Stimulated activated CD4-positive, alpha-beta T cell treated with anti-CD3 and anti-CD28 coated beads, Interleukin-2, amount 100 ng/mL, for 4 hours (primary cell): ENCODE measurements at places on chromosomes 1 and 21.
A peak's percentile ranks its signal among the peaks of the same experiment; 100 is the strongest.

DNA sequence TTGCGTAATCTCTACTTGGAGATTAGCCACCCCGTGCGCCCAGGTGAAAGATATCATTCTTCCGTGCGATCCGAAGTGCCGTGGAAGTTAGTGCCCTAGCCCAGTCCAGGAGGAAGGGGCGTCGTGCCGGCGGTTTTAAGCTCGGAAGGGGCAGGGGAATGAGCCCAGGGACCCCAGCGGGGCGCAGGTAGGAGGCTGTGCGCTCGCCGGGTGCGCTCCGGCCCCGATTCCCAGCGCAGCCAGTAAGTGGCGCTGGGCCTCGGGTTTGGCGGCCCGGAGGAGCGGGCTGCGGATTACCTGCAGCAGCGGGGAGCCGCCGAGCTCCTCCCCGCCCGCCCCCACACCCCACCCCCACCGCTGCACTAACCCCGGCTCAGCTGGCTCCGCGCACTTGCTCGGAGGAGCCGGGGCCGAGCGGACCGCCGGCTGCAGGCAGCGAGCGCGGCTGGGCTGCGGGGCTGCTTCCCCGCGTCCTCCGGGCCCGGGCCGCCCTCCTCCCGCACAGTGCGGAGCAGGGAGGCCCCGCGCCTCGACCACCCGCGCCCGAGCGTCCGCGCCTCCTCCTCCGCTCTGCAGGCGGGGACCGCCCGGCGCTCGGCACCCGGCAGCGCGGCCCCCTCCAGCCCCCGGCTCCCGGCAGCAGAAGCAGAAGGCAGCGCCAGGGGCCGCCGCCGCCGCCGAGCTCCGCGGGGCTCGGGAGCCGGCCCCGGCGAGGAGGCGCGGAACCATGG lies at the start of gene RYR2:
Gene RYR2 (plus strand): TSS at position 390 of the 731 bp plus-strand sequence. CDS start 338 bp downstream, at position 728.
- DNase-seq: no peak

GRCh38 chr1:156658945-156659574 lies 17.1 kb downstream of the BCAN start:
- DNase-seq: no peak

DNA sequence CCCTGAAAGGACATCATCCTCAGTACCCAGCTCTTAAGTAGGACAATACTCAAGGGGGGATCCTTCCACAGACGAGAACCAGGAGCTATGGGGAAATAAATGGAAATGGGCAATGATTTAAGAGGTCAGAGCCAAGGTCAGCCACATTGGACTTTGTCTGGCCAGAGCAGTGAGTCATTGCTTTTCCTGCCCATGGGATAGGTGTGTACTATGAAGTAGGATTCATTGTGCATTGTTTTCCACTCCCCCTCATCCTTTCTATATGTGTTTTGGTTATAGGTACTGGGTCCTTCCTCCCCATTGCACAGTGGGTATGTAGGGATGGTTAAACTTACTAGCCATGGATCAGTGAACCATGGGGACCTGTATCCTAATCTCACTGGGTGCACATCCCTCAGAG lies 328.9 kb upstream of the USP25 start:
- no peak for DNase-seq

DNA sequence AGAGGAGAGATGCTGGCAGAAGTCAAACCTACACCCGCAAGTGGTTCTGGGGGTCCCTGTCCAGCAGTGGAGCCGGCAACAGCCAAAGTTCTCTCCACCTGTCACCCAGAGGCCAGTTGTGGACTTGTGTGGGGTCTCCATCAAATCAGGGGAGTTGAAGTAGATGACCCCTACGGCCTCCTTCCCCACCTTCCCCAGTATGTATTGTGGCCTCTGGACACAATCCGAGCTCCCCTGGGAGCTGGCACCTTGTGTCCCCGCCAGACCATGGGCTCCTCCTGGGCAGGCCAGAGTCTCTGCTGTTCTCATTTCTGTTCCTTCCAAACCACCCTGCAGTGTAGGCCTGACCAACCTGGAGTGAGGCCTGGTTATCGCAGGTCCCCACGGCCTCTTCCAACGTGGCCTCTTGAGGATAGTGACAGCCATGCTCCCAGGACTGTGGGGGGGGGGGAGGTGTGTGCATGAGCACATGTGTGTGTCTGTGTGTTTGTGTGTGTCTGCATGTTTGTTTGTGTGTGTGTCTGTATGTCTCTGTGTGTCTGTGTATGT lies 246.4 kb downstream of the MATN1 start:
- no peak for DNase-seq

DNA sequence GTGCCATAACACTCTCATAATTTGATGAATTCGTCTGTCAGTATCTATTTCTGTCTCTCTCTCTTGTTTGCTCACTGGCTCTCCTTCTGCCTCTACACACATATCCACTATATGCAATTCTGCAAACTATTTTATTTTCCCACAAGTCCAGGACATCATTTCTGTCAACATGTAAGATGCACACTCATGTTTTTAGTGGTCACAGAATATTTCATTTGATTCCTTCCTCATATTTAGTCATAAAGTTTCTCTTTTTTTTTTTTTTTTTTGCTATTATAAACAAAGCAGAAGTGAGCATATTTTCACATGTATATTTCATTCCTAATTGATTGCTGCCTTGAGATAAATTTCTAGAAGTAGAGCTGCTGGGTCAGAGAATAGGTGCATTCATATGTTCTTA lies 165.3 kb downstream of the PGBD5 start:
- DNase-seq: no peak

DNA sequence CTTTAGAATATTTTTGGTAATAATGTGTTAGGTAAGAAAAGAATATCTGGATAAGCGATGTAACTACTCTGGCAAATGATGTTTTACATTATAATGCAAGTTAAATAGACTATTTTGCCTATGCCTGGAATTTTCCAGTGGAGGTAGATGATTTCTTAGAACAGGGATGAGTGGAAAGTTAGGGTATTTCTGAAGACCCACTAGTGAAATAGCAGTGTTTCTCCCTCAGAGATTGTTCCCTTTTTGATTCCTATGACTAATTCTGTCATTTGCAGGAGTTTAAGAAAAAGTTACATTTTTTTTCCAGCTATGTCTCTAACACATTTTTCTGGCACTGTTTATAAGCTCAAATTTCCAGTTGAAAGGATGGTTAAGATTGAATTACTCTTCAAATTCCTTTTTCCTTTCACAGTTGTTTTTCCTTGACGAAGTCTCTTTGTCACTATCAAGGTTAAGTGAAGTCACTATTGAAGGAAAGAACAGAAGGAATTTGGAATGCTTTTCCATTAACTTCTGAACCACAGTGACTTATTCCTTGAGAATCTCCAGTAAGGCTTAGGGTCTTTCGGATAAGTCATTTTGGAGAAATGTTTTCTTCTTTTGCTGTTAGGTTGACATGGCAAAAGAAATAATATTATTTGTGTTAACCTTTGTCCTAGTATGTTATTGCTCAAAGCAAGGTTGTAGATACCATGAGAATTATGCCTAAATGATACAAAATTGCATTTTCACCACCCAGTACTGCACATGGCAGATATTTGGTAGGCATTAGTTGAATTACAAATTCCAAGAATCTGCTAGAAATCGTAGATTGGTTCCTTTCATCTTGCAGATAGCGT lies 42.9 kb upstream of the ZNF326 start:
- DNase-seq: no peak

- no peak for DNase-seq
Observed at GRCh38 chr1:248904437-248905216, 1.4 kb upstream of the PGBD2 start.

DNA sequence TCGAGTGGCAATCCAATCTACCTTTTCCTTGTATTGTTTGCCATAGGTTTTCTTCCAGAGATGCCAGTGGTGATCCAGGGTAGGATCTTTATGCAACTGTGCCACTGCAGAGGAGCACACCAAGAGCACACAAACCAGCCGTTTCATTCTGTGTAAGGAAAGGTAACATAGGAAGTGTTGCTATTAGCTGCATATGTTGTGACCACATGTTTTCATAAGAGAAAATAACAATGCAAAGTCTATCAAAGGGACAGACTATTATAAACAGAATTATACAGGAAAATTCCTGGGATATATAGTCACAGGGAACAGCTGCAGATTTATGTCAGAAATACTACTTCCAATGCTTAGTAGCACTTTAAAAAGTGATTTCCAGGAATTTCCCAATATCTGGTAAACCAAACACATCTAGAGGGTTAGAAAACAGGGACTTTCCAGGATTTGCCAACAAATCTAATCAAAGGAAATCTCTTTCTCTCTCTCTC lies 919 bp downstream of the CTSS start:
- no peak for DNase-seq

- DNase-seq: no peak
Observed at GRCh38 chr1:6694121-6694713, 7.4 kb downstream of the DNAJC11 start.

GRCh38 chr1:203172184-203173010 lies 3.2 kb downstream of the MYBPH start:
- DNase-seq: peak; percentile 13

GRCh38 chr1:226223786-226224244 lies 351 bp downstream of the MIXL1 start:
- DNase-seq: no peak

DNA sequence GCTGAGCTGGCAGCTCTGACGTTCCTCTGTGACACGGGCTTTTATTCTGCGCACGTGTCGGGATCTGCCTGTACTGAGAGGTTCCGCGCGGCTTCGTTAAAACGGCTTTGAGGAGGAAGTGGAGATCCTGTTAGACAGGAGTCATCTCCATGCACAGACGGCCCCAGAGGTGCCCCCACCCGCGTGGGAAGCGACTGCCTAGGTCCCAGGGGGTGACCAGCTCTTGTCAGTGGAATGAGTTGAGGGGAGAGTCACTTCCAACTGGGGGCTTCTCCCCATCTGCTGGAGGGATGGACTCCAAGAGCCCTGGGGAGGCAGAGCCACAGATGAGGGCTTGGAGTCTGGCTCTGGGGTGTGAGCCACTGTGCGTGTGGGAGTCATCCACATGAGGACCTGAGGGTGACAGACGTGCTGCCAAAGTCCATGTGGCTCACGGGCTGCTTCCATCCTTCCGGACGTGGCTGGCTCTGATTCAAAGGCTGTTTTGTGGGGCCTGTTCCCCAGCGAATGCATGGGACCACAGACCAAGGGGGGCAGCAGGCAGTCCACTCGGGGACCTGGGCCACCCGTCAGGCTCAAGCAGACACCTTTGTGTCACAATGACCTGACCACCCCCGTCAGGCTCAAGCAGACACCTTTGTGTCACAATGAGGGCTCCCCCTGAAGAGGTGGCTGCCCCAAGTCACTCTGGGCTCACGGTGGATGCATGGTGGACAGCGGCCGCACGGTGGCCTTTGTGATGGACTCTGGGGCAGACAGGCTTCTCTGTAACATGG lies 26.8 kb downstream of the PTTG1IP start:
- DNase-seq: peak; percentile 21

- no peak for DNase-seq
Observed at GRCh38 chr1:207355060-207355459, 33.6 kb downstream of the CD55 start.

DNA sequence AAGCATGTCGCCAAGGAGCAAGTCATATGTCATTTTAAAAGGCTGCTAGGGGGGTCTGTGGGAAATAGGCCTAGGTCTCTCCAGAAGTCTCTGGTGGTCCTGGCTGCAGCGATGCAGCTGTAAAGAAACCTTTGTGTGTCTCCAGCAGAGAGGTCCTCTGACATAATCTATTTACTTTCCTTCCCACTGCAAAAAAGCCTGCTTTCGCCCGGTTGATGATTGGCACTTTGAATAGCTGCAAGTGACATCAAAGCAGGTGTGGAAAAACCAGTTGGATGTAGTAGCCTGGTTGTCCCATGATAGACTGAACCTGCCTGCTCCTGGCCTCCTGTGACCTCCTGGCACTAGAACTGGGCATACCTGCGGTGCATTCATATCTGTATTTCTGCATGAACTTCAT lies 13.8 kb downstream of the RASSF5 start:
- no peak for DNase-seq

DNA sequence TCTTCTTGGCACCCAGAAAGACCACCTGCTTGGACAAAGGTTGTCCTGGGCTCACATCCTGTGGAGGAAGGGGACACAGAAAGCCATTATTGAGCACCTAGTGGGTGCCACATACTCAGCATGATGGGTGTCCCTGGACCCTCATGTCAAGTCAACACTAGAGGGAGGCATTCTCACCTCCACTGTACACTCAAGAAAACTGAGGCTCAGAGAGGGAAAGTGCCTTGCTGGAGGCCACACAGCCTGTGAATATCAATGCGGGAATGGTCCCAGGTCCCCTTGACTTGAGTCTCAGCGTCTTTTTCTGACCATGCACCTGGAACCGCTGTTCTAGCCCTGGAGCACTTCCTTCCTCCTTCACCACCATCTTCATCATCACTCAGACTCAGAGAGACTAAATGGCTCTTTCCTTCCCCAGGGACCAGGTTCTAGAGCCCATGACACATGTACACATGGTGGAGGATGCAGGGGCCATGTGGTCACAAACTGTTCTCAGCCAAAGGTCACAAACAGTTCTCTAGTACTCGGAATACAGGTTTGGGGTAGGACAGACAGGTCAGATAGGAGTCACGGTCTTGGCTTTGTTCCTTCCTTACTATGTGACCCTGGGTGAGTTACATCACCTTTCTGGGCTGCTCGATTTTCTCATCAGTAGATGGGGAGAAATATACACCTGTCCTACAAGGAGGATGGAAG lies 89.2 kb upstream of the WNT4 start:
- DNase-seq: no peak

- no peak for DNase-seq
Observed at GRCh38 chr1:172360985-172361384, 59.5 kb upstream of the C1orf105 start.

DNA sequence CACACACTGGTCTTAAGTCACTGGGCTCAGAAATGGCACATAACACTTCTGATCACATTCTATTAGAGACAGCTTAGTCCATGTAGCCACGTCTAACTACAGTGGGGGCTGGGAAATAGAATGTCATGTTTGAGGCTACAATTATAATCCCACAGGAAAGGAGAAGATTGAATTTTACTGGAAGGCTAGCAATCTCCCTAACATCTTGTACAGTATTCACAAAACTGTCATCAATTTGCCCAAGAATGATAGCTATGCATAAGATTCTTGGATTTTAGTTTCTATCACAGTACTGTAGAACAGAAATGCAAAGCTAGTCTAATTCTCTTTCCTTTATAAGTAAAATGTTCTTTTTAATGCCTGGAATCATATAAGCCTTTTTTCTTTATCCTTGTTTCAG lies 12.7 kb upstream of the ZMYM6 start:
- DNase-seq: no peak

- DNase-seq: no peak
Observed at GRCh38 chr1:160996178-160996577, 24.8 kb downstream of the F11R start.

DNA sequence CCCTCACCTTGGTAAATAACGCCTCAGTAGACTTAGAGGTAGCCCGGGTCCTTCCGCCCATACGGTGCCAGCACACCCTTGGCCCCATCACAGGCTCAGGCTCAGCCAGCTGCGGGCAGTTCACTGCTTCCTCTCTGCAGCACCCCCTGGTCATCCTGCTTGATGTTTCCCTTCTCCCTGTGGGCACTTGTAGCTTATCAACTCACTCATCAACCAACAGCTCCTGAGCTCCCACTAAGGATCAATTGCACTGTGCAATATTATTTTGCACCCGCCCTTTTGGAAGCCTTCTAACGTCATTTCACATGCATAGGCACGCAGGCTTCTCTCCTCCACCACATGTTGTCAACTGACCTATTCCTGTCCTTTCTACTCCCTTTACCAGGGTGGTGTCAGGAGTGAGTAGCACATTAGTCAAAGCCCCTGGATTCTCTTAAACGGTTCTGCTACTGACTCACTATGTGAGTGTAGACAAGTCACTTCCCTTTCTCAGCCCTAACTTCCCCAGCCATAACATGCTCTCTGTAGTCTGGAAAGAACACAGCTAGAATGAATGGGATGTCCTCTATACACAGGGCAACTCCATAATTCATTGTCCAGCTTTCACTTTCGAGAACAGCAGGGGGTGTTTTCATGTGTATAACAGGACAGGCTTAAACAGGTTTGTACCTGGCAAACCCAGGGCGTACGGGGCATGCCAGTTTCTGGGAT lies 47.1 kb upstream of the IRF2BP2 start:
- no peak for DNase-seq
